ENCODE measurements at places on chromosomes 5 and 9. TPM values are rescaled to one million over a fixed set of nuclear protein-coding genes. Genes with fewer than 3 reads are reported as not detected.

DNA sequence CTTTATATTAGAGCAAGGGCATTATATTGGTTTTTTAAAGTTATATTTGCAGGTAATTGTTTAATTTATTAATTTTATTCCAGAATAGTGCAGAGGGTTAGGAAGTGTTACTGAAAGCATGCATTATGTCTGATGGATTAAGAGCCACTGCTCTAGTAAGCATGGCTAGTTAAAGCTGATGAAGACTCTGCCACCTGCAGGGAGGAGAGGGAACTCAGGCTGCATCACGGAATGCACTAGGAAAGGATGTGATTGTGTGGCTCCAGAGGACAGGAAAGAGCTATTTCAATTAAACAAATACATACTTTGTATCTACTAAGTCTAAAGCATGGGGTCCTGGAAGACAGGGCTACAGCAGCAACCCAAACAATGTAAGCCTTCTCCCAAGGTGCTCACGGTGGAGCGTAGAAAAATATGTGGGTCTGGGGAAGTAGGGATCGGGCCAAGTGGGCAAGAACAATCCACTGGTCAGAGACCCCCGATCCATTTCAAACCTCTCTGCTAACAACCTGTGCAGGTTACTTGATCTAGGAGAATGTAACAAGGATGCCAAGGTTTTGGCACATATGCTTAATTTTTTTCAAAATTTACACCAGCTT is 15.3 kb upstream of the GRXCR2 start:
- DNase-seq = no peak

DNA sequence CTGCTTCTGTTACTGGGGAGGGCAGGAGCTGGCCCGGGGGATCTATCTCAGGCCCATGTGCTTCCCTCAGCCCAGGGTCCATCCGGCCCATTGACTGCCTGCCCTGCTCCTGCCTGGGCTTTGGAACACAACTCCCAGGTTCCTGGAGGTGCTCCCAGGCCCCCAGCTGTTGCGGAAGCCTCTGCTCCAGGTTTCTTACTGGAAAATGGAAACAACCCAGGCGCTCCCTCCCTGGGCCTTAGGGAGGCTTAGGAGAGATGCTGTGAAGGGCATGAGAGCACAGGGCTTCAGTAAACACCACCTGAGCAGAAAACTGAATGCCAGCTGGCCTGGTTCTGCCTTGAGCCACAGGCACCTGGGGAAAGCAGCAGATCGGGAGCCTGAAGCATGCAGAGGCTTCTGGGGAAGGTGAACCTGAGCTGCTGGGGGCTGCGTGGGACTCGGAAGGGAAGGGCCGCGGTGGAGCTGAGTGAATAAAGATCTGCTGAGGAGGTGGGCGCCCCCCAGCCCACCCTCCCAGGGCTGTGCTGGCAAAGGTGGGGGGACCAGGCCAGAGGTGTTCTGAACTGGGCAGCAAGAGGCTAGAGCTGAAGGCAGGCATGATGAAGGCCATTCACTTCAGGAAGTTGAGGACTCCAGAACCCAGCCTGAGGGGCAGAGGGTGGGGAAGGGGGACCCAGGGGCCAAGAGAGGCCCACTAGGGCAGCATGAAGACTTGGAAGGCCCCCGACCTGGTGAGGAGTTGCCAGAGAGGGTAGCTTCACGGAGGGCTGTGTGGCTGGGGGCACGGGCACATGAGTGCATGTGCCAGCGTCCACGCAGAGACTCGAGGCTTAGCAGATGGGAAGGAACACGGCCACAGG is 64.8 kb downstream of the SHB start:
- DNase-seq = no peak

Gene FBXW11
- 12.5 TPM for polyA plus RNA-seq

DNA sequence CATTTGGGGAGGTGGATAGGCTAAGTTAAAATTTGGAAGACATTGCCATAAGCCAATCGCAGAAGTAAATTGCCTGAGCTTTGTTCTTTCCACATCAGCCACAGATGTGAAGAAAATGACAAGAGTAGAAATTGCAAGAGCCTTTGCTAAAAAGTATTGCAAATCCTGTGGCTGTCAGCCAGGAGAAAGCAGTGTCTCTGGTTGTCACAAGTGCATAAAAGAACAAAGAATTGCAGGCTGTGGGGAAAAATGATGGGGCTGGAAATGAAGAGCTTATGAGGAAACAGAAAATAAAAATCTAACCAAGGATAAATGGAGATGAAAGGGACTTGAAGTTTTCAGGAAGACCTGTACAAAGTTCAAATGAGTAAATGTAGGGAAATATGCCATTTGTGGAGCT is 344.8 kb downstream of the CSNK1G3 start:
- no peak for DNase-seq

DNA sequence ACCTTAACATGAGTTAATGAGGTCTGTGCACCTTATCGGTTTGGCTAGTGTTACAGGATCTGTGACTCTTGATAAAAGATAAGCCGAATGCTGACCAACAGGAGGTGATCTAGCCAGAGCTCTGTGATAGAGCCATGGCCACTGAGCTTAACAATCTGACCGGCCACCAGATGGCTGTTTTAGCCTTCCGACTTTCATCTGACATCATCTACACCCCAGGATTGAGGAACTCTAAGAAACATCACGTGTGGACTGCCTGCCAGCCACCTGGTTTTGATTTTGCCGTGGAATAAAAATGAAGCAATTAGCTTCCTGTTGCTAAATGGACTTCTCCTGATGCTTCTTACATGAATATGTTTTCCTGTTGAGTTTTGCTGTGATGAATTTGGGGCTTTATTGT is 281.3 kb downstream of the CEMIP2 start:
- no peak for DNase-seq

DNA sequence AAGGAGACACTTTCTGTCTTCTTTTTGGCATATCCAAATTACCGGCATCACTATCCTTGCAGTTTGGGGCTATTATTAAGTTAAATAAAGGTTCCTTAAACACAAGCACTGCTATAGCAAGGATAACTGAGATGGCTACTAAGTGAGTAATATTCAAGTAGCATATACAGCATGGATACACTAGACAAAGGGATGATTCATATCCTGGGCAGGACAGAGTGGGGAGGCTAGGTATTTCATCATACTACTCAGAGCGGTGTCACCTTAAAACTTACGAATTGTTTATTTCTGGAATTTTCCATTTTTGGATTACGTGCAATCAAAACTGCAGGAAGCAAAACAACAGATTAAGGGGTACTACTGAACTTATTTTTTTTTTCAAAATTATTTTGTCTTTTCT is 54.1 kb downstream of the FER start:
- no peak for DNase-seq

GRCh38 chr9:113947941-113948340 is 71.8 kb downstream of the ZNF618 start:
- DNase-seq = no peak

DNA sequence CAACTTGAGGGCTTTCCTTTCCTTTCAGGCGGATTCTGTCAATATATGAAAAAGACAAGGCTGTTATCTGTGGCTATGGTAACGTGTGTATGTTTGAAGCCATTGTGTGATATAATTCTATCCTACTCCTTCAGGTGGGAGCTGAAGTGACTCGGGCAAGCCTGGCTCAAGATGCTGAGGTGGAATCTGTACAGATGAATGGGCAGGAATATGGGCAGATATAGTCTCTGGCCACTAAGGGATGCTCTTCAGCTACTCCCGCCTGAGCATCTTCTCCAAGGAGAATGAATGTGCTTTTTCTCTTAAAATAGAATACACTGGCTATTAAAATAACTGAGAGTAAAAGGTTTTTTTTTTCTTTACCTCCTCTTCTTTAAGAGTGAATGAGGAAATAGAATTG is 244.8 kb downstream of the ADGRV1 start:
- no peak for DNase-seq

GRCh38 chr5:115831163-115831768 is 10.1 kb downstream of the ATG12 start:
- no peak for DNase-seq

DNA sequence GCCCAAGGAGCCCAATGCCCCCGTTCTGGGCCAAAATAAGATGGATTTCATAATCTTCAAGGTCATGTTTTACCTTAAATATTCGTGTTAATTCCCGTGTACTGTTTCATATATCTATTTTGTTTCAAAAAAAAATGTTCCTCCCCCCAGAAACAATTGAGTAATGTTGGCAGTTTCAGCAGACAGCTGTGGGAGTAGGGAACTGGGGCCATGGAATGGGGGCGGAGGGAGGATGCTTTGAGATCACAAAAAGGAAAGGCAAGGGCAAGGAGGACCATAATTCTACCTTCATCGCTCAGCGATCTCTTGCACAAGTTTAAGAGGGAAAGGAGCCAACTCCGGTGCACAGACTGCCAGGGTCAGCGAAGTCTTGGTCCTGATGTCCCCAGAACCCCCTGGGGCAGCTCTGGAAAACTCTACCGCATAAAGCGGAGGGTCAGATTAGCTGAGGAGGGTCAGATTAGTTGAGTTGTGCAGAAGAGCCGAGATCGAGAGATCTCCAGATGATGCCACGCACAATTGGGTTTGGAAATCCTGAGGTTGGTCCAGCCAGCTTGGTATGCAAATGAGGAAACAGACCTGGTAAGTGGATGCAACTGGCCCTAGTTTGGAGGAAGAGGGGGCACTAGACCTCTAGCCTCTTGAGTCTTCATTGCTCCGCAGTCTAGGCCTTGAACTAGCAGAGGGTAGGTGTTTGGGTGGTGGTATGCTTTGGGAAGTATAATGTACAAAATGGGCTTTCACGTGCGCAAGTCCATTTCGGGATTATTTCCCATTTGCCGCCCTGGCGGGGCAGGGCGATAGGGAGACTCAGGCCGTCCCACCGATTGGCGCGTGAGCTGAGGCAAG is 24.0 kb downstream of the CDKN2A start:
- DNase-seq = no peak

GRCh38 chr5:144156767-144157171 is 13.7 kb downstream of the YIPF5 start:
- DNase-seq = no peak

Gene SMARCA2
- 79.4 TPM for polyA plus RNA-seq

Gene ZNF454
- 1.0 TPM for polyA plus RNA-seq
